NCI-H510A (cell line): ENCODE measurements at places on chromosomes 3 and 15.

DNA sequence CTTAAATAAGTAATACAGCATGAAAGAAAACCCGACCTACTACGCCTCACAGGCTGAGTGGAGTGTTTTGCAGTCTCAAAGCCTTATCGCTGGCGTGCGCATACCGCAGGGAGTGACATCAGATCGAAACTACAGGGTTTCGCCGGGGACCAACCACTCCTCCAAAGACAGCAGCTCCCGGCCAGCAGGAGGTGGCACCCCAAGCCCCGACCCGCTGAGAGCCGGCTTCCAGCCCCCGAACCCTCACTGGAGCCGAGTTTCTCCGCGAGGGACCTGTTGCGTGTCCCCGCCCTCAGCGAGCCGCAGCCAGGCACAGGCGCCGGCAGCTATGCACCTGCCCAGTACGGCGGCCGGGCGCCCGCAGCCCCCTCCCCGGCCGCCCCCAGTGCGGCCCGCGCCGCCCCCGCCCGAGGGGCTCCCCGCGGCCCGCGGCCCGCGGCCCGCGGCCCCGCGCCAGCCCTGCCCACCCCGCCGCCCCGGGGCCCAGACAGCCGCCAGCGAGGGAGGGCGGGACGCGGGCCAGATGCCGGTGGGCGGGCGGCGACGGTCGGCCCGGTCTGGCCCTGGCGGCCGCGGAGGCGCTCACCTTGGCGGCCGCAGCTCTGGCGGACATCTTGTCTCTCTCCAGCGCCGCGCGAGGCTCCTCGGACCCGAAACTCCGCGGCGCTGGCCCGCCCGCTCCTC lies 710 bp downstream of the TJP1 start:
- DNase-seq, result peak; percentile 36

DNA sequence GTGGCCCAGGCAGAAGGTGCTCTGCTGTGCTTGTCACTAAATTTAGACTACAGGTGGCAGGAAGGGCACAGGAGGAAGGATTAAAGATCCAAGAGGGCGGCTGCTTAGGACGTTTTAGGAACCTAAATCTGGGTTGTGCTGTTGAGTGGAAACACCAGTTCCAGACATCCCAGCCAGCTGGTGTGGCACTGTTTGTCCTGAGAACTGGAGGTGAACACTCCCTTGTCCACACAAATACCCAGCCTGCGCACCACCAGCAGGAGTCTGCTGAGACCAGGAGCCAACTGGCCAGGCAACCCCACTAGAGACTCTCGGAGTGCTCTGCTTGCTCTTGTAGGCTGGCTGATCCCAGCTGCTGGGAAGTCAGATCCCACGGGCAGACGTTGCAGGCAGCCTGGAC lies 30.3 kb upstream of the UACA start:
- no peak for DNase-seq

GRCh38 chr3:183378951-183379350 lies 49.5 kb downstream of the MCF2L2 start:
- DNase-seq, result peak; percentile 35

GRCh38 chr15:45249125-45249780 lies 2.8 kb upstream of the SLC28A2 start:
- no peak for DNase-seq

DNA sequence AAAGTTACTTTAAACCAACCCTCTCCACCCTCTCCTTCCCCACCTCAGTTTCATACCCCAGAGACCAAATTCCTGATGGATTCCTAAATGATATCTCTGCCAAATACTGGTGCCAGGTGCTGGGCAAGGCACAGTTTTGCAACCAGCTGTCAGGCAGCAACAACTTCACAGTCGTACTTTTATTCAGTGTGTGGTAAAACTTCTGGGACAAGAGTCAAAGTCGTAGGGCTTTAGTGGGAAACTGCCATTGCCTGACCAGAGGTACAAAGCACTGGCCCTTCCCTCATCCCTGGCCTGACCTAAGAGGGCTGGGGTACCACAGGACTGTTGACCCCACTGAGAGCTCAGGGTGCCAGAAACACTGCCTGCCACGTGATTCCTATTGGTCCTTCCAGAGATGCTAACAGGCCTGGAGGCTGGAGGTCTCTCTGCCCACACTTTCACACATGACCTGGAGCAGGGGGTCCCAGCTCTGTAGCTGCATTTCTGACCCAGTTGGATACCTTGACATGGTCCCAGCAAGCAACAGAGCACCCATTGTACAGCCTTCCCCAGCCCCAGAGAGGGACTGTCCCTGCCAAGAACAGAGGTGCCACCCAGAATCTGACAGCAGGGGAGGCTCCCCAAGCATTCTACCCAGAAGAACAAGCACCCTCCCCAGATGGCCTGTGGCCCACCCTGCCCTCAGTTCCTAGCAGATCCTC lies 59.9 kb downstream of the LIPC start:
- DNase-seq, result no peak

DNA sequence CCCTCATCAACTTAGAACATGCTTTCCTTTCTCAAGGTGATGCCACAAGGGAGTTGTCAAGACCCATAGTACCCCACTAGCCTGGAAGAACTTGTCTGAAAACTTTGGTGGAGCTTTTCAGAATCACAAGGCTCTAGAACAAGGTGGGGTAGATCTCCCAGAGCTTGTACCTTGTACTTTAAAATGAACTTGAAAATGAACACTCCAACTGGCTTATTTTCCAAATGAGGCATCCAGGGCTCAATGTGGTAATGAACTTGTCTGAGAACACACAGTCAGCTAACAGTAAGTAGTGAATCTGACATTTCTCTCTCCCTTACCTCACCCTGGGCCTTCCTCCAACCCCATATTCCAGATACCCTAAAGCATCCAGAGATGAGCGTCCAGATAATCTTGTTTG lies 81.8 kb upstream of the THBS1 start:
- no peak for DNase-seq

GRCh38 chr3:100150473-100150872 lies 36.2 kb upstream of the FILIP1L start:
- DNase-seq, result no peak

DNA sequence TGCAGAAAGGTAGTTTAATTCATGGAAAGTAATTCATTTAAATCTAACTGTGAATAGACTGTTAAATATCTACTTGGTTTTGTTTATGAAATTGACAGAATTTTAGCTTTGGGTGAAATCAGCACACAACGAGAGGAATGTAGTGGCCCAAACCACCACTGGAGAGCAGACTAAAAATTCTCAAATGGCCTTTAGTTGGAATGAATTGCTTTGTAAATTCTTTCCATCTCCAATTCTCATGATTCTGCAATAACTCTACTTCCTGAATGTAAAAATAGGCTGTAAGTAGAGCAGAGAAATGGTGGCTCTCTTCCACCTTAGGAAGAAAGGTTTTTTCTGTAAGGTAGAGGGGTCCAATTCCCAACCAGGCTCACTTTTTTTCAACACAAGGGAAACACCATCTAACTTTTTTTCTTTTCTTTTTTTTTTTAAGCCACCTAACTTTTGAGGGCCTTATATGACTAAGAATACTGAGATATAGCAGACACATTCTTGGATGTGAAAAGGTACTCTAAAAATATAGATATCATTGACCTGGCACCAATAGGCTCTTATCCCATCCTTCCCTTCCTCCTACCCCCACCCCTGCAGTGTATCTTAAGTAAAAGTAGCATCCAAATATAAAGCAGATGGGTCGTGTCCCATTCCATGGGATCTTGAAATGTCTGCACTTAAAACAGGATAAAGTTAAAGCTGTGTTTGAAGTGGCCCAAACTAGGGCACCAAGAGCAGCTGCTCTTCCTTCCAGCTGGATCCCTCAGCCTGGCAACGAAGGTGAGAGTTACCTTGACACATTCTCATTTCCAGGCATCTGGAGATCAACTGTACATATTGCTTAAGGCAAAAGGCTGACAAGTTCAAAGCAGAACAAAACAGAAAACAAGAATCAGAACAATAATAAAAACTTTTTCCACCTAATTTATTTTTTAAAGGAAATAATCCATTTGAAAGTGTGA lies 194.1 kb downstream of the TPRG1 start:
- no peak for DNase-seq

- DNase-seq, result peak; percentile 6
Measured at GRCh38 chr15:63860155-63860554, 26.4 kb upstream of the HERC1 start.

DNA sequence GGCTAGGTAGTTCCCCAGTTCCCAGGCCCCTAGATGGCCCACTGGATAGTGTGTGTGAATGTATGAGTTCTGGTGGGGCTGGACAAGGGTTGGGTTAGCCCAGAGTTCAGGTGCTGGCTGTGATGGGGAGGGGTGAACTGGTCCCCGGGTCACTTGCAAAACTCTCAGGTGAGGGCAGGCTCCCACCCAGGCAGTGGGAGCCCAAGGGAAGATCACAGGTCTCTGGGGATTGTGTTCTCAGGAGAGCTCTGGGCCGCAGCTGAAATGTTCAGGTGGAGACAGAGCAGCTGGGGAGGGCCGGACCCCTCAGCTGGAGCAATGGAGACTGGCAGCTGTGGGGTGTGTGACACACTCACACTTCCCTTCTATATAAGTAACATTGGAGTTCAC lies 12.8 kb upstream of the FAM98B start:
- no peak for DNase-seq

GRCh38 chr3:144287001-144287400 lies 315.4 kb downstream of the DIPK2A start:
- no peak for DNase-seq
